ENCODE measurements at places on chromosomes 11 and 22.

DNA sequence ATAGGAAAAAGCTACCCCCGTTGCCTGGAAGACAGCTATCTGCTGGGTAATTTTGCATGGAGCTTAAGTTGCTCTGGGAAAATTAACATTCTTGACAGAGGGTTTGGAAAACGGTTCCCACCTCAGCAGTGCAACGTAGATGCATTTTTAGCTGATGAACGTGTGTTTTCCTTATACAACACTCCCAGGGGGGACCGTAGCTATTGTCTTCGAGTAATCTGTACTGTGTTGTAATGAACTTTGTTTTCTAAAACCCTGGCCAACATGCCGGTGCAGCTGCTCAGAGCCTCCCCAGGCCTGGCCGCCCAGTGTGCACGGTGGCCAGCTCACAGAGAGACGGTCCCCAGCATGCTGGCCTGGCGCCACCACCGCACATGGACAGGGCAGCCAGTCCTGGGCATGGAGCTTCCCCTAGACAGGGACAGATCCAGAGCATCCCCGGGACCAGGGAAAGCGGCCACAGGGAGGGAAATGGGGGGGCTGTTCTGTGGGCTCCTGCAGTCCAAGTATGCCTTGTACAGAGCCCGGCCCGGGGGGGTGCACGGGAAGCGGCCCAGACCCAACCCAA is 2.2 kb downstream of the TNNT3 start:
- DNase-seq = no peak

DNA sequence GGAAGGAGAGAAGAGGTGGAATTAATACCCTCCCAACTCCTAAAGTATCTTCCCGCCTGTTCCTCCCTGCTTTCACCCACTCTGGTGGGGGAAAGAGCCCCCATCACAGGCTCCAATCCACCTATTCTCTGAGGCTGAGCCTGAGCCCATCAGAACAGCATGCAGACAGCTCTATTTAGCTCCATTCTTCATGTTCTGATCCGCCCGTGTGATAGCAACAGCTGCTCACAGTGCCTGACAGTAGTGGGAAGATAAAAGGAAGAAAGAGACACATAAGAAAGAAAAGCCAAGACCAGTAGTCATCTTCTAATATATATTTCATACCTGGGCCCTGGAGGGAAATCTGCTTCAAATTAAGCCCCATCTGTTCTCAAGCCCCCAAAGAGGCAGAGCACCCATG is 80.3 kb upstream of the AKIP1 start:
- no peak for DNase-seq

DNA sequence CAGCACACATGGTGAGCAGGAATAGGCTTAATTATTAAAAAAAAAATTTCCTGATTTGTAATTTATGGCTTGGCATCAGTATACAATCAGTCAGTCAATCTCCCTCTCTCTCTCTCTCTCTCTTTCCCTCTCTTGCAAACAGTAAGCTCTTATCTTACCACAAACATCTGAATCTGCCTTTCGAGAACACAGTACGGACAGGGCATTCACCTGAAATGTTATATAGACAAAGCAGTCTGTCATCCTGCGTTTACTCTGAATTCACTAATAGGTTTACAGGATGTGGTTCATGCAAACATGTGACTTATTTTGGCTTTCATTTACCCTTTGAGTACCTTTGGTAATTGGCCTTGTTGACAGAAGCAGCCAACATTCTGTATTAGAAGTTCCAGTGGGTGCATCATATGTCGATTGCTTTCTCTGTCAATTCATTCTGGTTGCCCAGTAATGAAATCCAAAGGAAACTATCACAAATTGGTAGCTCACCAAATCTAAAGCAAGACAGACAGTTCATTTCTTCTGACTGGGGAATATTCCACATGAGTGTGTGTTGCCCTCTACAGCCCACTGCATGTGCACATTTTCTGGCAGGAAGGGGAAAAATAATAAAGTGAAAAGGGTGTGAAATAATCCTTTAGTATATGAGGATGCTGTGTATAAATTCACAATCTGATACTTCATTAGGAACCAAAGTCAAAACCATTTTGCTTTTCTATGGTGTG is 1058.2 kb downstream of the LRRC4C start:
- no peak for DNase-seq

DNA sequence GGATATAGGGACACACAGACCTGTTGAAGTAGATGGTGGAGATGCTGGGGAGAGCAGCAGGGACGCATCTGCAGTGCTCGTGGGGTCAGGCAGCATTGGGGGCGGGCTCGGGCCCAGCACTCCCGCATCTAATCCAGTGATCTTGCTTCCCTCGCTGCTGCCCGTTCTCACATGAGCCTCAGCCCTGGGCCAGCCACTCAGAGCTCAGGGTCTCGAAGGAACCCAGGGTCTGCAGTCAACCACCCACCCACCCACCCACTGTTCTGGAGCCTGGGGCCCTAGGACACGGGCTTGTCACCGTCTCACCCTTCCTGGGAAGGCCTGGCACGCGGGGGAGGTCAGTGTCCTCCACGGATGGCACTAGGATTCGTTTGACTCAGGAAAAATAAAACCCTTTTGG is 406.0 kb downstream of the TBC1D22A start:
- DNase-seq = no peak

DNA sequence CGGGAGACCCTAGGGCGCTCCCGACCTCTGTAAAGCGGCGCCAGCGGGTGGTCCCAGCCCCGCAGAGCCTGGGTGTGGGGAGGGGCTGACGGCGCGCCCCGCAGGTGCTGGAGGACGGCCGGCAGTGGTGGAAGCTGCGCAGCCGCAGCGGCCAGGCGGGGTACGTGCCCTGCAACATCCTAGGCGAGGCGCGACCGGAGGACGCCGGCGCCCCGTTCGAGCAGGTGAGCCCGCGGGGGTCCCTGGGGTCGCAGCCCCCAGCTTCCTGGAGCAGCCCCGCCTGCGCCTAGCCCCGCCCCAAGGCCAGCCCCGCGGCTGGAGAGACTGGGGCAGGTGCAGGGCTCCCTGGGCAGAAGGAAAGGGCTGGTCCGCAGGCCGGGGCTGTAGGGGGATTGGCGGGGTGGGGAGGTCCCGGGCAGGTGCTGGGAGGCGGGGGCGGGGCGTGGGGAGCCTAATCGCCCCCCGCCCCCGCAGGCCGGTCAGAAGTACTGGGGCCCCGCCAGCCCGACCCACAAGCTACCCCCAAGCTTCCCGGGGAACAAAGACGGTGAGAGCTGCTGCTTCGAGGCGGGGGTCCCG is 19.7 kb downstream of the EPS8L2 start:
- no peak for DNase-seq

DNA sequence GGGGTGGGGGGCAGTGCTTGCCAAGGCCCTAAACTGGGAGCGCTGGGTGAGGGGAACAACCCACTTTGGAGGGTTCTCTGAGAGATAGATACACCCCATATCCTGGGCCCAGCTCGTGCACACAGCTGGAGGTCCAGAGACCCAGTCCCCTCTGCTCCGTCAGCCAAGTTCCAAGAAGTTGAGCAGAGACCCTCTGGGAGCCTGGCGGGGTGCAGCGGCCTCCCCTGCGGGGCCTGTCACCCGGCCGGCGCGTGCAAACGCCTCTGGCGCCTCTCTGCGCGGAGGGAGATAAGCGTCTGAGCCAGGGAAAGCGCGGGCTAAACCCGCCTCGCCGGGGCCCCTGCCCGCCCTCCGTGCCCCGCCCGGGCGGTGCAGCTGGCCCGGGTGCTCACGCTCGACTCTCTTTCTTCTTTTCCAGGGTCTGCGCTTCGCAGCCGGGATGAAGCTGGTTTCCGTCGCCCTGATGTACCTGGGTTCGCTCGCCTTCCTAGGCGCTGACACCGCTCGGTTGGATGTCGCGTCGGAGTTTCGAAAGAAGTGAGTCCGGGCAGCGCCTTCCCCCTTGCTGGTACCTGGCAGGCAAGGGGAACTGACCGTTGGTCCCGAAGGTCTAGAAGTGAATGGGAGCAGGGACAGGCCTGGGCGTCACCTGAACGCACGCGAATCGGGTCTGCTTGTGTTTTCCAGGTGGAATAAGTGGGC is 540 bp downstream of the ADM start:
- DNase-seq = no peak

DNA sequence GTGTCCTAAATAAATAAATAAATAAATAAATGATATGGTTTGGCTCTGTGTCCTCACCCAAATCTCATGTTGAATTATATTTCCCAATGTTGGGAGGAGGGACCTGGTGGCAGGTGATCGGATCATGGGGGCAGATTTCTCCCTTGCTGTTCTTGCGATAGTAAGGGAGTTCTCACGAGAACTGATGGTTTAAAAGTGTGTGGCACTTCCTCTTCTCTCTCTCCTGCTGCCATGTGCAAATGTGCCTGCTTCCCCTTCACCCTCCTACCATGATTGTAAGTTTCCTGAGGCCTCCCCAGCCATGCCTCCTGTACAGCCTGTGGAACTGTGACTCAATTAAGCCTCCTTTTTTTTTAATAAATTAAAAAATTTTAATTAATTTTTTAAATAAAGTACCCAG is 138.2 kb downstream of the FBXO7 start:
- DNase-seq = no peak

DNA sequence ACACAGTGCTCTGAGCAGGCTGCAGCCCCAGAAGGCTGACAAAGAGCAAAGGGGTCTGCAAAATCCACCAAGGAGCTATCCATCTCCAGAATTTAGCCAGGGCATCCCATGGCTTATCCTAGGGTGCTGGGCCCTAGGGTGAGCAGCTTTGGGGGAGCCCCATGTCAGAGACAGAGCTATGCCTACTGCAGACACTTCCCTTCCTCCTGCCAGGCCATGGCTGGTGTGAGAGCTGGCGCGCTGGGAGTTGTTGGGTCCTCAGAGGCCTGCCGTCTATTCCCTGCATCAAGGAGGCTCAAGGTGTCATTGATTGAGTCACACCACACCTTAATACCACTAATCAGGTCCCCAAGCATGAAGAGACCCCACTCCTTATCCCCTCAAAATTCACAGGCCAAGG is 85.3 kb upstream of the TP53I11 start:
- DNase-seq = no peak

GRCh38 chr11:78420255-78420764 is 2.7 kb upstream of the GAB2 start:
- peak; percentile 85 for DNase-seq

- DNase-seq = no peak
Observed at GRCh38 chr11:63761931-63762653, 6.5 kb downstream of the ZFTA start.

DNA sequence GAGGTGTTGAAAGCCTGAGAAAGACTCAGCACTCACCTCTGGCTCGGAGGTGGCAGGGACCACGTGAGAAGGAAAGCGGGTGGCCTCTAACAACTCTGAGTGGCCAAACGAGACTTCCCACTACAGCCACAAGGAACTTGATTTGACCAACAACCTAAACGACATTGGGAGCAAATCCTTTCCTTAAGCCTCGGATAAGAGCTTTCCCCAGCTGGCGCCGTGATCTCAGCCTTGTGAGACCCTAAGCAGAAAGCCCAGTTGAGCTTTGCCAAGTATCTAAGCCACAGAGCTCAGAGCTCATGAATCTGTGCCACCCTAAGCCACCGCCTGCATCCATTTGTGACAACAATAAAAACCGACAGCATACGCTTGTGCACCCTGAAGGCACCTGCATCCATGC is 636.0 kb downstream of the TBC1D22A start:
- DNase-seq = no peak

GRCh38 chr22:29128891-29129807 is 56.3 kb downstream of the KREMEN1 start:
- DNase-seq = peak; percentile 42

GRCh38 chr22:40436505-40437431 is 66.4 kb downstream of the SGSM3 start:
- peak; percentile 51 for DNase-seq

GRCh38 chr22:48416396-48417224 is 1411.1 kb downstream of the BRD1 start:
- DNase-seq = no peak

- DNase-seq = no peak
Observed at GRCh38 chr11:109511598-109511997, 89.6 kb downstream of the C11orf87 start.

DNA sequence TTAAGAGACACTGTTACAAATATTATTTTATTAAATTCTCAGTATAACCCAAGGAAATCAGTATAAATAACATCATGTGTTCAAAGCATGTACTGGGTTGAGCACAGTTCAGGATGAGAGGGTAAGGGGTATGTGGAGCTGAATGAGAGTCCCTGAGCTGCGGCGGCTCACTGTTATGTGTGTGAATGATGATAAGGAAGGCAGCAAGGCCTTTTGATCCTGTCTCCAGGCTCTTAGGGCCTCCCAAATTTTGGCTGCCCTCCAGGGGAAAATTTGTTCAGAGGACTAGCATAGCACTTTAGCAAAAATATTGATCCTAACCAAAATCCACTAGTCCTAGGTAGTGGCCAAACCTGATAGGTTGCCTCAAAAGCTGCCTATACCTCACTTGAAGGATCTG is 86.1 kb upstream of the SPON1 start:
- DNase-seq = no peak

GRCh38 chr11:12668166-12668565 is 6.1 kb upstream of the TEAD1 start:
- DNase-seq = no peak

- no peak for DNase-seq
Observed at GRCh38 chr22:22943521-22944267, 56.1 kb downstream of the IGLL5 start.

GRCh38 chr22:23242473-23243001 is 62.2 kb downstream of the BCR start:
- peak; percentile 25 for DNase-seq

GRCh38 chr11:122158171-122158570 is 42.2 kb upstream of the BLID start:
- no peak for DNase-seq

GRCh38 chr22:39206491-39206890 is 38.3 kb downstream of the PDGFB start:
- DNase-seq = no peak

DNA sequence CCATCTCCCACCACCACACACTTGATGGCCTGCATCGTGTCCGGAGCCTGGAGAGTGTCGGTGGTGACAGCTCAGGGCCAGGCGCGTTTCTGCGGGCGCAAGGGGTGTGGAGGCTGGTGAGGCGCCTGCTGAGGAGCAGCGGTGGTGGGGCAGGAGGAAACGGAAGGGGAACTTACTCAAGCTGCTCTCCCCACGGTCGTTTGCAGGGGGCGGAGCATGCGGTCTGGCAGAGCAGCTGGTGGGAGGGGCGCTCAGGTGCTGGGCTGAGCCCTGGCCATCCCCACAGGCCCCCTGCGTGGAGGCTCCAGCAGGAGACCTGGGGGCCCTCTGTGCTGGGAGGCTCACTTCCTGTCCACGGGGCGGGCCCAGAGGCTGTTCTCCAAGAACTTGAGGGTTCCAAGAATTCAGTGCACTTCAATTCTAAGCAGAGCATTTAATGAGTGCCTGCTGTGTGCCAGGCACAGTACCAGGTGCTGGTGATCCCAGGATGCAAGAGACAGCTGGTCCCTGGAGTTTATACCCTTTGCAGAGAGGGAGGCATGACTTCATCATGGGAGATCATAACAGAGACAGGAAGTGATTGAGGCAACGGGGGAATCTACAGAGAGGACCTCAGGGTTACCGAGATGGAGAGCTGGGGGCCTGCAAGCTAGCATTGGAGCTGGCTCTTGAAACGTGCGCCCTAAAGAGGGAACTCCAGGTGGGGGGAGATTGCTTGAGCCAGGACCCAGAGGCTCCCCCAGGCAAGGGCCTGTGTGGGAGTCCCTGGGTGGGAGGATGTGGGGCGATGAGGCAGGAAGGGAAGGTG is at the start of gene RAC2:
Gene RAC2, minus strand, starts transcription at position 156 of the 808 bp plus-strand sequence. Its CDS starts 121 bp downstream, at position 35.
- peak; percentile 81 for DNase-seq

GRCh38 chr11:120884154-120885020 is 139.5 kb upstream of the TBCEL start:
- DNase-seq = no peak
